ENCODE measurements at places on chromosomes 12 and 14.

- no peak for DNase-seq
Measured at GRCh38 chr14:25658988-25659387, 609.0 kb upstream of the STXBP6 start.

- DNase-seq, result no peak
Measured at GRCh38 chr14:50667684-50667995, 466 bp downstream of the SAV1 start.

GRCh38 chr14:95892142-95892541 lies 15.5 kb downstream of the TUNAR start:
- no peak for DNase-seq

- no peak for DNase-seq
Measured at GRCh38 chr14:77055306-77055705, 26.8 kb upstream of the IRF2BPL start.

DNA sequence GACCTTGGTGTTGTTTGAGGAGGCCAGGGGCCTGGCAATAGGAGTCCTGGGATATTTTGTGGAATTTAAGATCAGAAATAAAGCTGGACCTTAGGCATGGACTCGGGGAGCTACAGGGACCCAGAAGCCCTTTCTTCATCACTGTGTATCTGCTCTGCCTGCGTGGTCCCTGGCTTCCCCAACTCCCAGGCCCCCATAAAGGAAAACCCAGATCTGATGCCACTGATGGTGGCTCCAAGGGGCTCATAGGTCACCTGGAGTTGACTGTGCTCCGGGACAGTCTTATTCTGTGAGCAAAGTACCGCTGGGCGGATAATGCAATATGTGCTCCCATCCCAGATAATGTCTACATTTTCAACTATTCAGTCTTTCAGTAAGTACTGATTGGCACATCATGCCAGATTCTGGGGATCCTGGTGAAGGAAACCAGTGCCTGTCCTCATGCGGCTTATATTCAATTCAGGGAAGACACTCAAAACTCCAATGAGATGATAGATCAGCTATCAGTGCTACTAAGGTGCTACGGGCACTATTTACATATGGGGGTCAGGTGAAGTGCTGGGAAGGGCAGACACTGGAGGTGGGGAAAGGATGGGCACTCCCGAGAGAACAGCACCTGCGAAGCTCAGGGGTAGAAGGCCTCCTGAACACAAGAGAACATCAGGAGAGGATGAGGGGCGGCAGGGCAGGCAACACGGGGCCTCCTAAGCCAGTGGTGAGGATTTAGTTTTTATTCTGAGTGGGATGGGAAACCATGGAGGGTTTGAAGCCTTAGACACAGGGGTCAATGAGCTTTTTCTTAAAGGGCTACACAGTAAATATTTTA lies 5.5 kb upstream of the SELPLG start:
- no peak for DNase-seq

DNA sequence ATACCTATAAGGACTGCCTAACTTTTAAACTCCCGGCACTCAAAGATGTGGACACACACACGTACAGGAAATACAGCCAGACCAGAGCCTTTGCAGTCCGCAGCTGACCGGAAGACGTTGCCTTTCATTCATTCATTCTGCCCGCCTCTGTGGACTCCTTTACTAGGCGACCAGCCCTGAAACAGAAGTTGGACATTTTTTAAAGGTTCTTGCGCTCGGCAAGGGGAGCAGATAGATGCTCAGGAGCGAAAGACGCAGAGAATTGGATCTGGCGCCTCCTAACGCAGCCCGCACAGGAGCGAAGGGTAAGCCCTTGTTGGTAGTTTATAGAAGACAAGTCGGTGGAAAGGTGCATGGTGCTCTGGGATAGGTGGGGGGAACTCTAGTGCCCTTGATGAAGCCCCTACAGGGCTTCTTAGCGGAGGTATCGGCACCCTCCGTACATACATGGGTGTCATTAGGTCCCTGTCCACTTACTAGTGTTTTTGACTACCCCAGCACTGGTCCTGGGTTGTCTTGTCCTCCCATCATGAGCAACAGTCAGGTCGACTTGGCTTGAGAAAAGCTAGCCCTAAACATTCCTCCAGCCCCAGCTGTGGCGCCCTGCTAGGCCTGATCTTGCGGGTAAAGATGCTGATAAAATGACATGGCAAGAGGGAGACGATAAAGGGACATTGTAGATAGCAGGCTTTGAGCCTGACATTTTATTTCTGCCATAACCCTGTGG lies at the start of gene KDM2B:
KDM2B (minus strand) TSS at position 65 of the 727 bp plus-strand sequence. CDS start 112 bp downstream, outside the sequence.
- no peak for DNase-seq

GRCh38 chr12:121334513-121335343 lies 17.5 kb downstream of the ANAPC5 start:
- DNase-seq, result no peak

GRCh38 chr14:106315436-106315835 lies 789.1 kb downstream of the TMEM121 start:
- DNase-seq, result no peak

GRCh38 chr14:75715926-75716780 lies 55.1 kb downstream of the TTLL5 start:
- no peak for DNase-seq

GRCh38 chr14:102225936-102226335 lies 79.0 kb downstream of the MOK start:
- DNase-seq, result no peak

GRCh38 chr12:91007531-91008290 lies 2.9 kb upstream of the EPYC start:
- DNase-seq, result no peak

DNA sequence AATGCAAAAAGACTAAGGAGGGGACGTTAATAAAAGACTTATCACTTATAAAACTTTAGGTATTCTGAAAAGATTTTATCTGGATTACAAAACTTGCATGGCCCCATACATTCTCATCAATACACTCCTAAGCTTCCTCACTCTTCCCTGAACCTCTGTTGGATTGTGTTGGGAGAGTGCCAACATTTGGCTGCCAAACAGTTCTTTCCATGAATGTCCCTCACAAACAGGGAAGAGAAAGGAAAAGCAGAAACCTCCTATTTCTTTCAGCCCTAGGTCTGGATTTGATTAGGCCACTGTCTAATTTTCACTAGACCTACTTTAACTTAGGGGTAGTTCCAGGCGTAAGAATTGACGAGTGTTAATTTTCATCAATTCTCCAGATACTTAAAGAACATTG lies 11.7 kb downstream of the PTHLH start:
- DNase-seq, result no peak

- DNase-seq, result no peak
Measured at GRCh38 chr14:71228711-71229110, 321.5 kb downstream of the PCNX1 start.

DNA sequence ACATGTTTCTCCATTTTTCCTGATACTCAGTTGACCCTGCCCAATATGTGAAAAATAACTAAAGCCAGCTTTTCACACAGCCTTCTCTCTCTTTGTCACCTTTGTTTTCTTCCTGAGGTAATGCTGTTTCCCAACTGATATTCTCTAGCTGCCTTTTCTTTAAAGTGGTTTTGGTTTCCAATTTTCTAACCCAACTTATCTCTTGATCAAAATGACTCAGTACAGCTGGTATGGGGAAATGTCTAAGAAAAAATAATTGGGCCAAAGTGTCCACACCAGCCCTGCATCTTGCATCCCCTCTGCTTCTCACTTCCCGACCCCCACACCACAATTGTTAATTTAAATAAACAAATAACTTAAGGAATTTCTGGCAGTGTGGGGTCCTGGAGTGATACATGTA lies 193.8 kb downstream of the SYT1 start:
- no peak for DNase-seq

DNA sequence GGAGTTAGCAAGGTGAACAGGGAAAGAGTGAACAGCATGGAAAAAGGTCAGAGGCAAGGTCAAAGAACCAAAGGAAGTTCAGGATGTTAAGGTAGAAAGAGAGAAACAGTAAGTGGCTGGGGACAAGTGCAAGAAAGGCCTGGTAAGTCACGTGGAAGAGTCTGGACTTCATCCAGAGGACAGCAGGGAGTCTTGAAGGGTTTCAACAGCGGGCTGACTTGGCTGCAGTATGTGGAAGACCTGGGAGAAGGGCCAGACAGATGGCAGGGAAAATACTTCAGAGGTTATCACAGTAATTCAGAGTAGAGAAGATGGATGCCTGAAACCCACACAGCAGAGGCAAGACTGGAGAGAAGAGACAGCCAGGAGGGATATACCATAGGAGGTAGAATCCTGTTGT lies 34.0 kb downstream of the CIT start:
- no peak for DNase-seq

- DNase-seq, result peak; percentile 77
Measured at GRCh38 chr14:106872611-106873446, 1346.4 kb downstream of the TMEM121 start.

DNA sequence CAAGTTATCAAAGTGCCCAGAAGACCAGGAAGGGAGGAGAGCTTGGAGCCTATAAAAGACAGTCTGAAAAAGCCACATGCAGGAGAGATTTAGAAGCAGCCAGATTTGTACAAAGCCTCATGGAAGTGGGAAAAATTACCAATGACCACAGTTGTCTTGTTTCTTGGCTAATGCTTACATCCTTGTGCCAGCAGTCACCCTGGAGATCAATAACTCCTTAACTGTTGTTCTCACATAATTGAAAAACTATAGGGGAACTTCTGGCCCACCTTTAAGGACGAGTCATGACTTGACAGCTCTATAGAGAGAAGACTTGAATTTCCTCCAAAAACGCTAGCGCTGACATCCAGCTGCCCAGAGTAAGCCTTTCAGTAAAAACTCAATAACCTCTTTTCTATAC lies 313.1 kb downstream of the GALC start:
- no peak for DNase-seq

DNA sequence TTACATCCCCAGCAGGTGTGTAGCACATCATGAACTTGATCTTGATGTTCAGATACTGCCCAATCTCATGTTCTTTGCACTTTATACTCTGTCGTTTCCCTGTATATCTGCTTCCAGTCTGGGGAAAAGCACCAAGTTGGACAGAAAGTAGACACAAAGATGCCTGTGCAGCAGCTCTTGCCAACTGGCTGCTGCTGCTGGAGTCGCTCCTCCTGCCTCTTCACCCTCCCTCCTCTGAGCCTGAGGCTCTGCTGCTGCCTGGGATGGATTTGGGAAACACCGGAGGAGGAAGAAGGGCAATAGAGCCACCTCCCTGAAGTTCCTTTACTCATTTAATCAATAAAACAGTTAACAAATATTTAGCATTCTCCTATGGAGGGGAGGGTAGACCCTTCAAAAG lies 32.4 kb downstream of the ADCK1 start:
- no peak for DNase-seq

DNA sequence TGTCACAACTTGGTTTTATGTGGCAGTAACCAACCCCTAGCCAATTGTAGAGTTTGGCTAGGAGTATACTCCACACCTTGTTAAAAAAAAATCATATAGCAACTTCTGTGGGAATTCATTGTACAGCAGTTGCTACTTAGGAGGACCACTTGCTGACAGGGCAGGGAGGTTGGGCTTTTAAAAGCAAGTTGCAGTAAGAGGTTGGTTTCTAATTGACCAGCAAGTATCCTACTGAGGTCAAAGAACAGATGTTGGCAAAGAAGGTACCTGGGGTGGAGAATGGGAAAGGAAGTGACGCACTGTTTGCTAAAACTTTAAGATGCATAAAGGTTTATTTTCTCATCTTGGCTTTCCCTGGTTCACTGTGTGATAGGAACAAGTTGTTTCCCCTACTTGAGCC lies 104.6 kb downstream of the TBX3 start:
- DNase-seq, result no peak

DNA sequence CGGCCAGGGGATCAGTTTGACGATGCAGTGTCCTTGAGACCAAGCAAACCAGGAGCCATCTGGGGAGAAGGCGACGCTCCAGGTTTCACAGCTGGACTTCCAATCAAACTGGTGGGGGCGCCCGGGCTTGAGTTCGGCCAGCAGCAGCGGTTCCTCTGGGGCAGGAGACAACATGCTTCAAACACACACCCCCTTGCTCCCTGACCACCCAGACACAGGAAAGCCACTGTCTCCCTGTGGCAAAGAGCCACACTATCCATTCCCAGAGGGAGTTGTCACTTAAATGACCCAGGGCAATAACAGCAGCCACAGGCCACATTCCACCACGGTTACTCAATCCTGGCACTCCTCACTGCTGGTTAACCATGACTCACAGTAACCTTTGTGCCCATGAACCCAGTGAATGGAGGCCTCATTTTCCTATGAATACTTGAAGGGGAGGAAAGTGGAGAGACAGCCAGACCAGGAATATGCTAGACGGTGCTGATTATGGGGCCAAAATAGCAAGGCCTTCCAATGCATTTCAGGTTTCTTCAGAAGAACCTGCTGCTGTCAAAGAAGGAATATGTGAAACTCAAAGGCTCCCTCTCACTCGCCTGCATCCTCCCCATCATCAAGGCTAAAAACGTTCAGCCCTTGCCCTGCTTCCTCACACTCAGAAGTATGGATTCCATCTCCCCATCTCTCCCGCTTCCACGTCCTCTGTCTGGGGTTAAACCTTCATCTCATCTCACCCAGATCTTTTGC lies 8.5 kb downstream of the WSB2 start:
- no peak for DNase-seq

DNA sequence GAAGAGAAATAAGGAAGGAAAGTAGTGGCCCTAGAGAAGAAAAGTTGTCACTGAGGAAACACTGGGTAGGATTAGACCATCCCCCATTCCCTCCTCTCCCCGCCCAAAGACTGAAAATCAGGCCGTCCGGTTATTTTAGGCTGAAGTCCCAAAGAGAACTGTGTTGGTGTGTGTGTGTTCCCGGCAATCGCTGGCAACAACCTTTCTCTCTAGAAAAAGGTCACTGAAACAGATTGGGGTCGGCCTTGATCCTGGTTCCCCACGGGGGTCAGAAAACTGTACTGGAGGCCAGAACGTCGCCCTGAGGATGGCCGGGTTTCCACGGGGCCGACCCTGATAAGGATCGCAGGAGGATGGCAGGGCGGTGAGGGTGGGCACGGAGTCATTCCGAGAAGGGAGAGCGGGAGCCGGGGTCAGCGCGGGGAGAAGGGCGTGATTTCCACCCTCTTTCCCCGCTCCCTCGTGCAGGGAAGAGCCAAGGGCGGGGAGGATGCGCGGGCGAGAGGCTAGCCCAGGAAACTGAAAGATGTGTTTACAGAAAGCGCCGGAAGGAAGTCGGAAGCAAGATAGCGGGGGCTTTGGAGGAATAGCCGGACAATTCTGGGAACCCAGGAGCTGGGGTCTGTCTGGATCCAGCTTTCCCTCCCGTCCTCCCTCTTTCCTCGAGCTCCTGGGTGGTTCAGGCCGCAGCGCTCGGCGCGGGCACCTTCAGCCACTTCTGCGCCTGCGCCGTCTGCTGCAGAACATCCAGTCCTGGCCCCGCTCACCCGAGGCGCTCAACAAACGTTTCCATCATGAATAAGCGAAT lies 25.3 kb upstream of the SPTLC2 start:
- peak; percentile 48 for DNase-seq

GRCh38 chr14:31270196-31270772 lies 62.7 kb upstream of the HECTD1 start:
- no peak for DNase-seq

GRCh38 chr12:87142342-87142741 lies 886.2 kb upstream of the MGAT4C start:
- DNase-seq, result no peak

GRCh38 chr12:40436564-40436963 lies 211.8 kb downstream of the LRRK2 start:
- DNase-seq, result no peak
